DMS153 (cell line): ENCODE measurements at places on chromosomes 12 and 14.

DNA sequence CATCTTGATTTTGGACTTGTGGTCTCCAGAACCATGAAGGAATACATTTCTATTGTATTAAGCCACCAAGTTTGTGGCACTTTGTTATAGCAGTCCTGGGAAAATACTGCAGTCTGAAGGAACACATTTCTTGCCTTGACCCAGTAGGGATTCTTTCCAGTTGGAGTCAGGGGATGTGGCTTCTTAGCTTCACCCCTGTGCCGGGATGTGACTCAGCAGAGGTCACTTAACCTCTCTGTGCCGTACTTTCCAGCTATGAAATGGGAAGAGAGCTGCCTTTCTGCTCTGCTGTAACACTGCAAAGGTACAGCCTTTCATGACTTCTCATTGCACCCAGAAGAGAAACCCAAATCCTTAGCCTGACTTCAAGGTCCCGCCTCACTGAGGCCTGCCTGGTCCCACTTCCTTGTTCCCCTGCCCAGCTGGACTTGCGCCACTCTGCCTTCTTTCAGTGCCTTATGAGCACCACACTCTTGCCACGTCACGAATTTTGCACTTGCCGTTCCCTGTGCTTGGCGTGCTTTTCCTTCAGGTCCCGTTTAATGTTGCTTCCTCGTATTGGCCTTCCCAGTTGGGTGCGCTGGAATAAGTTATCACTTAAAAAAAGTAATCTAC lies 24.2 kb downstream of the CHST11 start:
- no peak for DNase-seq

- no peak for DNase-seq
Observed at GRCh38 chr14:99660794-99661193, 15.9 kb downstream of the HHIPL1 start.

DNA sequence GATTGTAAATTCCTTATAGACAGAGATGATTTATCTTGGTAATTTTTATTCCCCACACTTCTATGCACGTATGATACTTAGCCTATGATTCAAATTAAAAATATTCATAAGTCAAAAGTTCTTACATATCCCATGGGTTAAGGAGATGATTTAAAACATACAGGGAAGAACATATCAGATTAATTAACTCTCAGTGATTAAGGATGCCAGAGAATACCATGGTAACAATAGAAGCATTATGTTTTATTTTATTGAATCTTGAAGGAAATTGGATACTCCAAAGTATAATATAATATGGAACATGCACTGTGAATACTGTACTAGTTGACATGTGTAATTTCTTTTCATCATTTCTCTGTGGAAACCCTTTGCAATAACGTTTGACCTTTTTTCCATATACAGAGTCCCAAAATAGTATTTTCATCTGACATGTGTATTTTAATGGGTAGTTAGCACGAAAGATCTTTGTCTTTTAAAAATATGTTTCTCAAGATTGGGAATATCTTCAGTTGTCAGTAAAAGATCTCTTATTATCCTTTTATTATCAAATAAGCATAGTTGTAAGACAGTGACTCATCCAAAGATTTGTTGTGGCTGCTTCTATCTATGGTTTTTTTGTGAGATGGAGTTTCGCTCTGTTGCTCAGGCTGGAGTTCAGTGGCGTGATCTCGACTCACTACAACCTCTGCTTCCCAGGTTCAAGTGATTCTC lies 166.7 kb downstream of the RAD51B start:
- DNase-seq = no peak

GRCh38 chr12:31431721-31432240 lies 105.8 kb upstream of the SINHCAF start:
- no peak for DNase-seq

DNA sequence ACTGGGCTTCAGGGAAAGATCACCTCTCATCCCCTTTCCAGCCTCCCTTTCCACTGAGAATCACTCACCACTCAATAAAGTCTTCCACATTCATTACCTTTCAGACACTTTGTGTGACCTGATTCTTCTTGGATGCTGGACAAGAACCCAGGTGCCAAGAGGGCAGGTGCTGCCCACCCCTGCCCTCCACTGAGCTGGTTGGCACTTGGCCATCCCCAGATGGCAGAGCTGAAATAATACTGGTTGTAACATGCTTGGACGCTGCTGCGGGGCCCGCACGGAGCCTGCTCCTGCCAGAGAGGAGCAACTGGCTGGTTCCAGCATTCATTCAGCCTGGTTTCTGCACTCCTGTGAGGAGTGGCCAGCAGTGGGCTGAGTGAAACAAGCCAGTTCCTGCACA lies 386.7 kb upstream of the CCDC196 start:
- DNase-seq = no peak

DNA sequence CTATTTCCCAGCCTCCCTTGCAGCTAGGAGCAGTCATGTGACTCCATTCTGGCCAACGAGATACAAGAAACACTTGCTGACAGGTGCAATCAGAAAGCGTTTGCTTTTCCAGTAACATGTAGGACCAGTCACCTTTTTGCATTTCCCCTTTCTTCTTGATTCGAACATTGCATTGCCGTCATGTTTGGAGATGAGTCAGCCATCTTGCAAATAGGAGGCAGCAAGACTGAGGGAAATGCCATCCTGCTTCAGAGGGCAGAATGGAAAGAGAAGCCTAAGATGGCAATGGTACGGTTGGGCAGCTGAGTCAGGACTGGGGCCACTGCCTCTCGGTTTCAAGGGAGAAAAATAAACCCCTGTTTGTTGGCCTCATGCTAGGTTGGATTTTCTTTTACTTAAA lies 34.5 kb upstream of the GPR132 start:
- DNase-seq = no peak

DNA sequence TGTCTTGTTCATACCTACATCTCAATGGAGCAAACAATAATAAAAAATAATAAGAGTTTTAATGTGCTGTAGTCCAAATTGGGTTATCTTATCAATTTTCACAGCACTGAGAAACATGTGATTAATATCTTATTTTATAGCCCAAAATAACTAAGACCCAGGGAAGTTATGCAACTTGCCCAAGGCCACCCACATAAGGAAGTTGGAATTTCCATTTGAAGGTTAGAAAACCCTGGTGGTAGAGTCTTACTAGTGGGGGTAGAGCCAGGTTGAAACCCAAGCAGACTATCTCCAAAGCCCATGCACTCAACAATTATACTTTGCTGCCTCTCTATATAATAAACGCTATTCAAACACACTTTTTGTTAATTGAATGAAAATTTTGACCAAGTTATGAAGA lies 270.0 kb upstream of the CAND1 start:
- DNase-seq = no peak

- DNase-seq = no peak
Observed at GRCh38 chr14:64095620-64096019, 198.6 kb downstream of the ESR2 start.

- no peak for DNase-seq
Observed at GRCh38 chr12:68871921-68872320, 61.0 kb downstream of the CPM start.

GRCh38 chr12:105425254-105426174 lies 95.0 kb downstream of the C12orf75 start:
- no peak for DNase-seq

- no peak for DNase-seq
Observed at GRCh38 chr14:63487724-63488123, 55.5 kb downstream of the PPP2R5E start.

- DNase-seq = no peak
Observed at GRCh38 chr12:32437095-32437515, 37.7 kb downstream of the FGD4 start.

- no peak for DNase-seq
Observed at GRCh38 chr12:5899675-5900074, 45.4 kb downstream of the ANO2 start.

GRCh38 chr12:54272214-54272613 lies 7.7 kb downstream of the CBX5 start:
- DNase-seq = no peak

DNA sequence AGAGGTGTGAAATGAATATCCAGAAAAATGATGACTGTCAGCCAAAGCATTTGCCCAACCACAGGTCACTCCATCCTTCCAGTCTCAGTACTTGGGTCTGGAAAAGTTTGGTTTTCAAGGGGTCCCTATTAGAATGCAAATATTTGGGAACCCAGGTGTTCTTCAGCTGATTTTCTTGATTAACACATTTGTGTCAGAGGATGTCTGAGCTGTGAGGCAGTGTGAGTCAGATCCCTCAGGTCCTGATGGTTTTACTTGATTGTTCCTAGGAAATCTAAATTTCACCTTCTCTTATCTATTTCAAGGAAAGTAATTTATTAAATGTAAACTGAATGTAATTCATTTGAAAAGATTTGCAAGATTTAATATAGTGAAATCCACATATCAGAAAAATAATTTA lies 71.5 kb downstream of the SSPN start:
- no peak for DNase-seq

- no peak for DNase-seq
Observed at GRCh38 chr12:47775100-47775911, 2.3 kb downstream of the SLC48A1 start.

DNA sequence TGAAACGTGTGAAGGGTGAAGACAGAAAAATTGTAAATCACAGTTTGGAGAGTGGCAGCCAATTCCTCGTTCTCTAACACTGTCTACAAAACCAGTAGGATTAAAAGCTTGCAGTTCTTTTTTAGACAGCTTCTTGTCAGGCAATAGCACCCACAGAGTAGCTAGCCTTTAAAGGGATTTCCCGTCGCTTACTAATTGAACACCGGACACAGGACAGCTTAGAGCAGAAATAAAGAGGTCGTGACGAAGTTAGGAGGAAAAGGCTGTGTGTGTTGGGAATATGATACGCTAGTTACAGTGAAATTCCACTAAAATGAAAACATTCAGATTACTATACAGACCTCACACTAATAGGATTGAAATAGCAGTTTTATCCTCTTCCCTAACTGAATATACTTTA lies 149.1 kb upstream of the FLRT2 start:
- no peak for DNase-seq

GRCh38 chr12:93990832-93991803 lies 157.3 kb upstream of the PLXNC1 start:
- DNase-seq = no peak

DNA sequence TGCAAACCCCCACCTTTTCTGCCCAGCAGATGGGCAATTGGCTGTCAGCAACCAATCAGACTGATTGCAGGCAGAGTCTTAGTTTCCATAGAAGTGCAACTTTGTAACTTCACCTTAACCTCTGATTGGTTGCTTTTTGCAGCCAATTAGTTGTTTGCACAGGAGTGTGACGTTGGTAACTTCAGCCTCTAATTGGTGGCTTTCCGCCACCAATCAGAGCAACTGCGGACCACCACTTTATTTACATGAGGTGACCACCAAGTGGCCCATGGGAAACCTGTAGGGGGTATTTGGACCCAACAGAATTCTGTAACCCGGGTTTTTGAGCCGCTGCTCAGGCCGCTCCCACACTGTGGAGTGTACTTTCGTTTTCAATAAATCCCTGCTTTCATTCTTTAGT lies 32.3 kb downstream of the CDKN1B start:
- no peak for DNase-seq

- DNase-seq = no peak
Observed at GRCh38 chr14:77213679-77214016, 32.0 kb downstream of the TMEM63C start.

DNA sequence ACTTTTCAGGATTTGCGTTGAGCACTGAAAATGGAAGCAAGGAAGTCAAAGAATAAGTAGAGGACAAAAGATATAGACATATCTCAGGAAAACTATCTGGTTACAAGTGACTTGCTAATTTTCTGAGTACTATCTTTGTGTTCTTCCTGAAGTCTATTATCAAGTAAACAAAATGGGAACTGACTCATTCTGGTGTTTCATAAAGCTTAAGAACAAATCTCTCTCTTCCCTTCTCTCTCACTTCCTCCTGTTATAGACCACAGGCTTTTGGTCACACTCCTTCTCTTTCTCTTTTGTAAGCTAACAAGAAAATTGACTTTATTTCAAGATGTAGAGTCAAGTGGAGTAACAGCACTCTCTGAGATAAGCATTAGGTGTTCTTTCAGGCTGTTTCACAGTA lies 406.6 kb upstream of the SYT1 start:
- DNase-seq = no peak

GRCh38 chr14:69580009-69580577 lies 5.4 kb upstream of the CCDC177 start:
- peak; percentile 44 for DNase-seq

DNA sequence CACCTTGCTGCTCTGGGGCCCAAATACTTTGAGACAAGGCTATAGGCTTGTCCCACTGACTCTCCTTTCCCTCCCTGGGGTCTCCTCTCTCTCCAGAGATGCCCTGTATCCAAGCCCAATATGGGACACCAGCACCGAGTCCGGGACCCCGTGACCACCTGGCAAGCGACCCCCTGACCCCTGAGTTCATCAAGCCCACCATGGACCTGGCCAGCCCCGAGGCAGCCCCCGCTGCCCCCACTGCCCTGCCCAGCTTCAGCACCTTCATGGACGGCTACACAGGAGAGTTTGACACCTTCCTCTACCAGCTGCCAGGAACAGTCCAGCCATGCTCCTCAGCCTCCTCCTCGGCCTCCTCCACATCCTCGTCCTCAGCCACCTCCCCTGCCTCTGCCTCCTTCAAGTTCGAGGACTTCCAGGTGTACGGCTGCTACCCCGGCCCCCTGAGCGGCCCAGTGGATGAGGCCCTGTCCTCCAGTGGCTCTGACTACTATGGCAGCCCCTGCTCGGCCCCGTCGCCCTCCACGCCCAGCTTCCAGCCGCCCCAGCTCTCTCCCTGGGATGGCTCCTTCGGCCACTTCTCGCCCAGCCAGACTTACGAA lies 3.1 kb downstream of the NR4A1 start:
- DNase-seq = no peak

GRCh38 chr14:29028973-29029582 lies 262.5 kb downstream of the FOXG1 start:
- no peak for DNase-seq

- DNase-seq = no peak
Observed at GRCh38 chr14:62181591-62181990, 419.4 kb downstream of the SNAPC1 start.
